AG04450 (cell line): ENCODE measurements at places on chromosomes 2 and 18.

DNA sequence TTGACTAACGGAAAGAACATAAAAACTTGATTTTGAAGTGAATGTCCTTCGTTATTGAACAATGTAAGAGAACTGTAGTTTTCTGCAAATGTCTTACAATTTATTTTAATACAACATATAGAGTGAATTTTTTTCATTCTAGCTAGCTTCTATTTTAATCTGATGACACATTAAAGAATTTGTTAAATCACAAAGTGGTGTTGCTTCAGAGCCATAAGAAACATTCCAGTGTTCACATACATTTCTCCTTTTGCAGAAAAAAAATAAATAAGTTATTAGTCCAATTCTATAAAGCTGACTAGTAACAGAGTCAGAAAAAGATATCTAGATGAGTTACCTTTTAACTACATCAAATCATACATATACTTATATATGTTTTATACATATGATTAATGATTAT lies 914.3 kb upstream of the SLC39A10 start:
- DNase-seq = no peak

DNA sequence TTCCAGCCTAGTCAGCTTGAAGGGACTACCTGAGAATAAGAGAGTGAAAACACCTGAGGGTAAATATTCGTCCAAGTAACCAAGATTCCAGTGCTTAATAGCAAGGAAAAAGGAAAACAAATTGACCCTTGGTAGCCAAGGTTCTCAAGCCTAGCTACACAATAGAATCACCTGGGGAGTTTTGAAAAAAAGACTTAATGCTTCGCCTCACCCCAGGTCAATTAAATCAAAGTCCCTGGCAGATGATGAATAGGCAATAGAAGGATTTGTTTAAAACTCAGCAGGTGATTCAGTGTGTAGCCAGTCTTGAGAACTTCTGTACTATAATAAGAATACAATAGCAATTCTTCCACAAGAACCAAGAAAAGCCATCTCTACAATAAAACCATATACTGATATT lies 500.2 kb downstream of the XIRP2 start:
- DNase-seq = no peak

DNA sequence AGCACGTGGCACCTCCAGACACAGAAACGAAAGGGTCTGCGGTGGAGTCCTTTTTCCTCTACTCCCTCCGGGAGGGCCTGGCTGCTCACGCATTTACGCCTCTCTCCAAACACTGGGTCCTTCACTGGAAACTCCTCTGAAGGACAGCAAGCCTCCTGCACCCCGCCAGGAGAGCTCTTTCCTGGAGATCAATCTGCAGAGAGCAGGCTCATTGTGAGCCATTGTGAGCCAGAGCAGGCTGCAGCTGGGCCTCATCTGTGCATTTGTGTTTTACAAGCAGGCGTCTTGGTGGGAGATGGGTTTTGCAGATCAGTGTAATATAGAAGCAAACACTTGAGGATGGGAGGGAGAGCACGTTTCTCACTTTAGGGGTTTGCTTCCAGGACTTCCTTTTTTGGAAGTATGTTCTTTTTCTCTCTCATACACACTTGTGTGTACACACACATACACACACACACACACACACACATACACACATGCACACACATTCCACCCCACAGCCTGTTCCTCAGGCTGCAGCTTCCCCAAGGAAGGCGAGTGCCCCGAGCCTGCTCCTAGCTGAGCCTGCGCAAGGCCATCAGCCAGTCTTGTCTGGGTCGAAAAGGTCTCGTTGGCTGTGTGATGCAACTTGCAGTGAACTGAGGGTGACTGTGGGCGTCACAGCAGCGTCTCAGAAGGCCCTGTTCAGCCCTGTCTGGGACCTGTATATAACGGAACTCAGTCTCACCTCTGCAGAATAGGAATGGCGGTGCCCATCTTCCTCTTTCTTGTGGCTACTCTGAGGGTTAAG lies 163.5 kb downstream of the GLI2 start:
- no peak for DNase-seq

DNA sequence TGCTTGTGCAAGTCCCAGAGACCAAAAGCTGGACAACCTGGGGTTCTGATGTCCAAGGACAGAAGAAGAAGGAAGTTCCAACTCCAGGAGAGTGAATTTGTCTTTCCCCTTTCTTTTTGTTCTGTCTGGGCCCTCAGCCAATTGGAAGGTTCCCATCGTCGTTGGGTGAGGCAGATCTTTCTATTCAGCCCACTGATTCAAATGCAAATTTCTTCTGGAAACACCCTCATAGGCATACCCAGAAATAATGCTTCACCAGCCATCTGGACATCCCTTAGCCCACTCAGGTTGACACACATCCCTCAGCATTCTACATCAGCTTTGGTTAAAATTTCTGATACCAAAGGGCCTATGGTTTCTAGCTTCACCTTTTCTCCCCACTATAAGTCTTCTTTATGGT lies 156.5 kb downstream of the SP3 start:
- DNase-seq = no peak

DNA sequence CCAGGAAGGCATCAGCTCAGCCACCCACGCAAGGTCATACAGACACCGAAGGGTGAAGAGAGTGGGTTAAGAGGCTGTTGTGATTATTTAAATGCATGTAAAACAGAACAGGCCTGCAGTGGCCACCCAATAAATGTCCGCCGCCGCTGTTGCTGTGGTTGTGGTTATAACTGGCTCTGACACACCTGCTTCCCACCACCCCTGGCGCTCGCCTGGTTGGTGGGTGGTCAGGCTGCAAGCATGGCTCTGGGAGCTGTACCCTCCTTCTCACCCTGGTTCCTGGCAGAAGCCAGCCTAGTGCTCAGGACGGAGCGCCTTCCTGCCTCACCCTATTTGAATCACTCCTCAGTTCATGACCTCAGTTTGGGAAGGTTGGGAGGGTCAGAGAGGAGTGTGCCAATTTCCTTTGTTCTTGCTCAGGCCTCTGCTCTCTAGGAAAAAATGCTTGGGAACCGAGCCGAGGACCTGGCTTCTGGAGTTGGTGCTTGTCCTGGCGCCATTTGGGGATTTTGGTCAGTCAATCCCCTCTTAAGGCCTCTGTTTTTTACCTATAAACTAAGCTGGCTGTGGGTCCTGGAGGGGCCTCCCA lies 5.3 kb upstream of the CRYBA2 start:
- DNase-seq = no peak
